Pancreas (tissue), 10 donors: ENCODE measurements at places on chromosomes 5 and 9. TPM values are rescaled to one million over a fixed set of nuclear protein-coding genes. Genes with fewer than 3 reads are reported as not detected.

Gene SPATA31A3
- polyA plus RNA-seq = not detected

Gene PCDHGA9
- polyA plus RNA-seq = 1.3 TPM

Gene HMHB1
- not detected for polyA plus RNA-seq

Gene SAPCD2
- polyA plus RNA-seq = 0.38 TPM

Gene RAPGEF1
- polyA plus RNA-seq = 22.8 TPM

Gene DND1
- polyA plus RNA-seq = 3.5 TPM

Gene SLC27A6
- polyA plus RNA-seq = 0.04 TPM

Gene ACER2
- polyA plus RNA-seq = 0.84 TPM

Gene IL33
- 3.4 TPM for polyA plus RNA-seq

Gene FGFR4
- polyA plus RNA-seq = 69.6 TPM
